ENCODE measurements at places on chromosomes 16 and 17.

DNA sequence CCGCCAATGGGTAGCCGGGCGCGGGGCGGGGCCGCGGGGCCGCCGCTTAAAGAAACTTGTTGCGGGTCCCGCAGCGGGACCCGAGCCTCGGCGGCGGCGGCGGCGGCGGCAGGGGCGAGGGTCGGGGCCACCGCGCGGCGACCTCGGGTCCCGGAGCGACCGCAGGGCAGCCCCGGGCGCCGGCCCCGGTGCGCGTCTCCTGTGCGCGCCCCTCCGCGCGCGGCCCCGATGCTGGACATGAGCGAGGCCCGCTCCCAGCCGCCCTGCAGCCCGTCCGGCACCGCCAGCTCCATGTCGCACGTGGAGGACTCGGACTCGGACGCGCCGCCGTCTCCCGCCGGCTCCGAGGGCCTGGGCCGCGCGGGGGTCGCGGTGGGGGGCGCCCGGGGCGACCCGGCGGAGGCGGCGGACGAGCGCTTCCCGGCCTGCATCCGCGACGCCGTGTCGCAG, at the start of gene SOX8:
Gene SOX8, plus strand, starts transcription at position 76 of the 450 bp plus-strand sequence. Its CDS starts 153 bp downstream, at position 229.
- DNase-seq, result no peak

GRCh38 chr16:63553980-63554379, 1517.7 kb upstream of the CDH8 start:
- no peak for DNase-seq

- no peak for DNase-seq
Measured at GRCh38 chr17:48760411-48760810, 31.9 kb upstream of the HOXB13 start.

- peak; percentile 74 for DNase-seq
Measured at GRCh38 chr16:75238132-75238852, 13.1 kb downstream of the BCAR1 start.

DNA sequence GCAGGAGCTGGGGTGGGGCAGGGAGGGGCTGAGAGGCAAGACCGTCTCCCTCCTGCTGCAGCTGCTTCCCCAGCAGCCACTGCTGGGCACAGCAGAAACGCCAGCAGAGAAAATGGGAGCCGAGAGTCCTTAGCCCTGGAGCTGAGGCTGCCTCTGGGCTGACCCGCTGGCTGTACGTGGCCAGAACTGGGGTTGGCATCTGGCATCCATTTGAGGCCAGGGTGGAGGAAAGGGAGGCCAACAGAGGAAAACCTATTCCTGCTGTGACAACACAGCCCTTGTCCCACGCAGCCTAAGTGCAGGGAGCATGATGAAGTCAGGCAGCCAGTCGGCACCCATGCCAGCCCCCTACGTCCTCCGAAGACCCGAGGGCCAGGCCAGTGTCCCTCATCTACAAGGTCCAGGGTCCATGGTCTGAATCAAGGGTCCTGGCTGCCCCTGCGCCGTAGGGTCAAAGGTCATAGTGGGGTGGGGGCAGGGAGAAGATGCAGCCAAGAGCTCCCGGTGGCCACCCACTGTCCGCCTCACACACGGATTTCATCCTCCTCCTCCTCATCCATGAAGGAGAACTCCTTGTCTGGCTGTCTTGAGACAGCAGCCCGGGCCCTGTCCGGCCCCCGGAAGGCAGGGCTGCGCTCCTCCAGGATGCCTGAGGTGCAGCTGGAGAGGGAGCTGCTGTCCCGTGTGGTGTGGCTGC, 23.4 kb upstream of the CPSF4L start:
- no peak for DNase-seq

GRCh38 chr17:64005734-64006167, 7.6 kb downstream of the PRR29 start:
- DNase-seq, result no peak

GRCh38 chr16:31113121-31114120, 4.0 kb upstream of the KAT8 start:
- DNase-seq, result no peak

- peak; percentile 97 for DNase-seq
Measured at GRCh38 chr17:7834957-7835813, 1.2 kb downstream of the KDM6B start.

GRCh38 chr17:71237903-71238538, 882.8 kb upstream of the SOX9 start:
- no peak for DNase-seq

DNA sequence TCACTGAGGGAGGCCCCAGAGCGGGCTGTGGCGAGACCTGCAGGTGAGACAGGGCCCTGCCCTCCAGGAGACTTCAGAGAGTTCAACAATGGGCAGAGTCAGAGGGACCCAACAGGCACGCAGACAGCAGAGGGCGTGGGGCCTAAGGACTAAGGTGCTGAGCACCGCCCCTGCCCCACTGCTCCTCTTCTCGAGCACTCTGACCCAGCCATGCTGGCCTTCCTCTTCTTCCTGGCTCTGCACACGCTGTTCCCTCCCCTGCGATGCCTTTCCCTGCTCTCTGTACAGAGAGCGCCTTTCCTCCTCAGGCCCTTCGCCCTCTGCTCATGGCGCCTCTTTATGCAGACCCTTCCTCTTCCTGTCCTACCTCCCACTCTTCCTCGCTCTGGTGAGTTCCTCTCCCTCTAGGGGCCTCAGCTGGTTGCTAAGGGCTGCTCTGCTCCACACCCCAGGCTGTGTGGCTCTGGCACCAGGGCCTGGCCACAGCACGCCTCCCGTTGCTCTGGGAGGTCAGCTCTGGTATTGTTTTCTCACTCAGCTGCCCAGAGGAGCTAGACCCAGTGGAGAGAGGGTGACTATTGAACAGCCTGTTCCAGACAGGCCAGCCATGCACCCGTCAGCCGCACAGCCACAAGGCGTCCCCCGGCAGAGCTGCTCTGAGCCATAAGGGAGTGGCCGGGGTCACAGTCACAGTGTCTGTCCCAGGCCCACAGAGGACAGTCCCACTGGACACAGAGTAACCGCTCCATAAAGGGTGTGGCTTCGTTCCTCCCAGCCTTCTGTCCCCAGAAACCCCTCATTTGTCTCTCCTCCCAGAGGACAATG, 13.6 kb upstream of the RASD1 start:
- DNase-seq, result no peak

DNA sequence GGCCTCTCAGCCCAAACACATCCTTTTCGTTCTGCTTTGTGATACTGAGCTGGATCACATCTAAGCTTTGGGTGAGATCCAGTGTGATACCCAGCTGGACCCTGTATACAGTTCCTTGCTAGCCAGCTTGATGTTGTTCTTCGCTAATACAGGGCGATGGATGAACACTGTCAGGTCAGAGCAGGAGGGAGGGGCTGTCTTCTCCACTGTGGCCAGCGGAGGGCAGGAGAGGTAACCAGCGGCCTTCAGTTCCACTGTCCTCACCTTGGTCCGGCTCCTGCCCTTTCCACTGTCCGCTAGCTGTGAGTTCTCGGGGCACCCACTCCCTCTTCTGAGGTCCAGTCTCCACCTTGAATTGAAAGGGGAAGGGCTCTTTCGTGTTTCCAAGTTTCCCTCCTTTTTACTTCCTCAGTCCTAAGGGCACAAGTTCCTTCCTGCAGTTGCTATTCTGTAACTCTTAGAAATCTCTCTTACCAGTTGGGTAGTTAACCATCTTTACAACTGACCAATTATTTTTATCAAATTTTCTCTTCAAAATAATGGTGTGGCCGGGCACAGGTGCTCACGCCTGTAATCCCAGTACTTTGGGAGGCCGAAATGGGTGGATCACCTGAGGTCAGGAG, 3.0 kb upstream of the ZNF213 start:
- no peak for DNase-seq

- DNase-seq, result no peak
Measured at GRCh38 chr17:13776027-13776551, 174.4 kb upstream of the HS3ST3A1 start.

DNA sequence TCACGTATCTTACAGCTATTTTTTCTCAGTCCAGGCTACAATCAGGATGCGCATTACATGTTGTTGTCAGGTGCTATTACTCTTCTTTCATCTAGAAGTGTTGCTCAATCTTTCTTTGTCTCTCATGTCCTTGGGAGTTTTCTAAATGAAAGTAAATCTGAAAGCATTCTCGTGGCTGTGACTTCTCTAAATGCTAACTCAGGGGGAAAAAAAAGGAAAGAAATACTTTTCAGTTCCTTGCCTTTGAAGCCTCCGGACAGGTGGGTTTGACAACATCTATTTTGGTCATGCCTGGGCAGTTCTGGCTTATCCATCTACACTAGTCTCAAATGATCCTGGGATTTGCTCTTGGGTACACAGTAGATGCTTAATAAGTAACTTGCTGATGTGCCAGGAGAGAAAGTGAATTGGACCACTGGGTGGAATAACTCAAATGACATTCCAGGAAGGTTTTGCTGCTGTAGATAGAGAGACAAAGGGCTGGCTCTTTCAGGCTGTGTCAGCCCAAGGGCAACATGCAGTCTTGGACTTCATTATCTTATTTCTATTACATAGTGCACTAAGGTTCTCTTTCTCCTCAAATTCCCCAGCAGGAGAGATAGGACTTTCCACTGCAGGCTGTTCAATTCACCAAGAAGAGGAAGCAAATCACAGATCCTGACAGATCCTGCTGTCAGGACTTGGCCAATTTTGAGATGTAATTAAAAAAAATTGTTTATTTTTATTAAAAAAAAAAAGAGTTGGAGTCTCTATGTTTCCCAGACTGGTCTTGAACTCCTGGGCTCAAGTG, 63.6 kb upstream of the NFAT5 start:
- DNase-seq, result no peak

DNA sequence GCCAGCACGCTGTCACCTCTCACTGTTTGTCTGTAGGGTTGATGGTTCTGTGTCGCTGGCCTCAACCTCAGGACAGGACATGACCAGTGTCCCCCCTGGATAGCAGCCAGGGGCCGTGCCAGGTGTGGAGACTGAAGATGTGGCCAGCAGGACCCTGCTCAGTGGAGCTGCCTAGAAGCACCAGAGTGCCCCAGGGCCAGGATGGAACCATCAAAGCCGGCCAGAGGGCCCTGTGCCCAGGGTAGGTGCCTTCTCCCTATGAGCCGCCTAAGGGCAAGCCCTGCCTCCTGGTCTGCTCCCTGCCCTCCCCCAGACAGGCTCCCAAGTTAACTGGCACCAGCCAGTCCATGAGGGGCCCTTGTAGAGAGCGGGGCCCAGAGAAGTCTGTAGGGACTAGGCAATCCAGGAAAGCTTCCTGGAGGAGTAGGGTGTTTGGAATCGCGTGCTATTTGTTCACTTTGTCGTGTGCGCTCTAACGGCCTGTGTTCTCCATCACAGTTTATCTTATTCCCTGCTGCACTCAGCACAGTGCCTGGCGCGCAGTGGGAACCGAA, 546 bp upstream of the NDUFB10 start:
- no peak for DNase-seq

DNA sequence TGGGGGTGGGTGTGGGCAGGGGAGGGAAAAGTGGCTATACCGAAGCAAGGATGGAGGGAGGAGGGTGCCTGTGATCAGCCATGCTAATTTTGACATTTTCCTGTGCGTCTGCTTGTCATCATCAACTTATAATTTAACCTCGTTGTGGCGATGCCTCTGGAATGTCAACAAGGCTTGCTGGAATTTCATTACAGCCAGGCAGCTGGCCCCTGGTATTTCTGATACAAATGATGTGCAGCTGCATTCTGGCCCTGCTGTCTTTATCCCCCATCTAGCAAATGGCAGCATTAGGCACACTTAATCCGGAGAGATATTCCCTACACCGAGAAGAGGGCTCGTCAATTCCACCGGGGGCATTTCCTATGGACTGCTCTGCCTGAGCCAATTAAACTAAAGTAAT, 278.3 kb upstream of the CCL2 start:
- DNase-seq, result no peak

- DNase-seq, result no peak
Measured at GRCh38 chr16:21656795-21657768, 4.7 kb upstream of the IGSF6 start.

DNA sequence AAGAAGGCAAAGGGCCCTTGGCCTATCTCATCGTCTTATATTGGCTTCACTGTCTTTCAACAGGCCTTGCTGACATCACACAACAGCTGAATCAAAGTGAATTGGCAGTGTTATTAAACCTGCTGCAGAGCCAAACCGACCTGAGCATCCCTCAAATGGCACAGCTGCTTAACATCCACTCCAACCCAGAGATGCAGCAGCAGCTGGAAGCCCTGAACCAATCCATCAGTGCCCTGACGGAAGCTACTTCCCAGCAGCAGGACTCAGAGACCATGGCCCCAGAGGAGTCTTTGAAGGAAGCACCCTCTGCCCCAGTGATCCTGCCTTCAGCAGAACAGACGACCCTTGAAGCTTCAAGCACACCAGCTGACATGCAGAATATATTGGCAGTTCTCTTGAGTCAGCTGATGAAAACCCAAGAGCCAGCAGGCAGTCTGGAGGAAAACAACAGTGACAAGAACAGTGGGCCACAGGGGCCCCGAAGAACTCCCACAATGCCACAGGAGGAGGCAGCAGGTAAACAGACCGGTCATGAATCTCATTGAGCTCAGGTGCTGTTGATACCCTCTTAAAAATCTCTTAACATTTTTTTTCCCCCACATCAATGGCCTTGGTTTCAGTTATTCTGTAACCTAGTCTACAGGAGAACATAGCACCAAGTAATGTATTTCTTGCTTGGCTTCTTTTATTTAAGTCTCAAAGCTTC, 64.7 kb downstream of the CDK12 start:
- no peak for DNase-seq

DNA sequence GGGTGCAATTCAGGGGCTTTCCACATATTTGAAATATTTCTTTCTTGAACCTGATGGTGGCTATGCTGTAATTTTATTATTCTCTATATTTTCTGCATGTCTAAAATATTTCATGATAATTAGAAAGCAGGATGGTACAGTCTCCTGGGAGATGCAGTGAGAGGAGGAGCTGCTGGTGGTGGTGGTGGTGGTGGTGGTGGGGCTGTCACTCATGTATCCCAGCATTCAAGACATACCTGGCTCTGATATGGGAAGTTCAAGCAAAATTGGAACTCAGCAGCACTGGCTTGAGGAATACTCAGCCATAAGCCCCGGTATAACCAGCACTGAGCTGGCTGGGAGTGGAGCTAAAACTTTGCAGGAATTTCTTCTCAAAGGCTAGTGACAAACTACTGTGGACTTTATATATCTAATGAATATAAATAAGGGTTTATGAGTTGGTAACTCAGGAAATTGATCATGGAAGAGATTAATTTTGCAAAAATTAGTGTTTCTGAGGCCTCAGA, 200.3 kb downstream of the PRKCB start:
- DNase-seq, result no peak

DNA sequence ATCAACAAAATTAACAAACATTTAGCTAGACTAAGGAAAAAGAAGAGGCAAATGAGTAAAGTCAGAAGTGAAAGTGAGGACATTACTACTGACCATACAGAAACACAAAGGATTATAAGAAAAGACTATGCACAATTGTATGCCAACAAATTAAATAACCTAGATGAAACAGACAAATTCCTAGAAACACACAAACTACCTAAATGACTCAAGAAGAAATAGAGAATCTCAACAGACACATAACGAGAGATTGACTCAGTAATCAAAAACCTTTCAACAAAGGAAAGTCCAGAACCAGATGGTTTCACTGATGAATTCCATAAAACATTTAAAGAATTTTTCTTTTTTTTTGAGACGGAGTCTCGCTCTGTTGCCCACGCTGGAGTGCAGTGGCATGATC, 35.7 kb upstream of the MYLK3 start:
- no peak for DNase-seq

GRCh38 chr17:80858301-80859001, 133.2 kb upstream of the CHMP6 start:
- no peak for DNase-seq
